ENCODE measurements at places on chromosomes 4 and X. TPM values are rescaled to one million over a fixed set of nuclear protein-coding genes. Genes with fewer than 3 reads are reported as not detected.

Gene WDR13
- 31.6 TPM for total RNA-seq

Gene BEX1
- total RNA-seq, result 0.38 TPM

Gene IBSP
- total RNA-seq, result not detected

Gene LPAR4
- not detected for total RNA-seq

Gene DMRTC1
- not detected for total RNA-seq

Gene SORBS2
- total RNA-seq, result not detected

All from activated CD8-positive, alpha-beta T cell treated with anti-CD3 and anti-CD28 coated beads for 36 hours (primary cell).